ENCODE measurements at places on chromosomes 7 and 10. TPM values are rescaled to one million over a fixed set of nuclear protein-coding genes. Genes with fewer than 3 reads are reported as not detected.

DNA sequence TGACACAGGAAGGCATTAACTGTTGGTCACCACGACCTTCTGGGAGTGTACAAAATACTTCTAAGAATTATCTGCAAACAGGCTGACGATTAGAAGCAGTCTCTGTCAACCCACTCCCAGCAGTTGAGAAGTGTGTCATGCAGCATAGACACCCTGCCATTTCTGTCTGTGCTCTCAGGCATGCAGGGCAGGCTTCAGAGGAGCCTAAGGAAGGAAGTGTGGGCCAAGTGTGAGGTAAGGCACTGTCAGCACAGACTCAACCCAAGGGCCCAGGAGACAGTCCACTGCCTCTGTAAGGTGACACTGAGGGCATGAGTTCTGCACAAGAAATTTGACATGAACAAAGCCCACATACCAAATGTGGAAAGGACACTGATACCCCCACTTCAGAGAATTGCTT lies 109.0 kb upstream of the VIPR2 start:
- DNase-seq: no peak

DNA sequence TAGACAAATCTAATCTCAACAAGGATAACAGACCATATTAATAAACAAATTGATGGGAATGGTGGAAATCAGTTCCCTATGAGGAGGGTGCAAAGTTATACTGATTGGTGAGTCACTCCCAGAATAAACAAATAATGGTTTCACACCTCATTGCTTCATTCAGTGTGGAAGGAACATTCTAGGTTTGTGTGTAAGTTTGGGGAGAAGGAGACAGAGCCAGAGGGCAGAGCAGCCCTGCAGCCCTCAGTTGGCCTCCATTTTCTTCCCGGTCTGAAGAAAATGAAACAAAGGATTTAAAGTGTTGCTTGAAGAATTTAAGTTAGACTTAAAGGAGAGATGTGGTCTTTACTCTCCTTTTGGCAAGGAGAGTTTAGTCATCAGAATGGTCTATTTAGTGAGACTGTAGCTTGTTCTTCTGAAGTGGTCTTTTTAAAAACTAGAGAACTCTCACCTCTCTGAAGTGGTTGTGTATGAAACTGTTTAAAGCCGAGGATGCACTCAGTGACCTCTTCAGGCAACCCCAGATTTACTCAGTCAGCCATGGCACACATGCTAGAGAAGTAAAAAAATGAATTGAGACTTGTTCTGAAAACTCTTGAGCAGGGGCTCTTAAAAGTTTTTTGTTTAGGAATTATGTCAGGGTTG lies 27.2 kb downstream of the IKZF1 start:
- peak; percentile 69 for DNase-seq

DNA sequence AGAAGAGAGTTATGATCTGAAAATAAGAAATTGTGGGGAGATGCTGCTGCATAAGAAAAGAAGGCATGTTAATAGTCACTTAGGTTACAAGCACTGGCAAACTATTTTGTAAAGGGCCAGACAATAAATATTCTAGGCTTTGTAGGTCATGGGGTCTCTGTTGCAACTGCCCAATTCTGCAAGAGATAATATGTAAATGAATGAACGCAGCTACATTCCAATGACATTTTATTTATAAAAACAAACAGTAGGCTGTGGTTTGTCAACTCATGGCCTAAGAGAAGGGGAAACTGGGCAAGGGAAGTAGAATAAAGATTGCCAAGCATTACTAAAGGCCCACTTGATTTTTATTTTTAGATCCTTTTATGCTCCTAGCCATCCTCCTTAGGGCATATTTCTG lies 133.1 kb downstream of the RAPGEF5 start:
- no peak for DNase-seq

GRCh38 chr10:26781797-26782196 lies 79.0 kb downstream of the ABI1 start:
- peak; percentile 47 for DNase-seq

PALS2 gene
- total RNA-seq: 20.8 TPM

CLDN4 gene
- total RNA-seq: 0.16 TPM

DNA sequence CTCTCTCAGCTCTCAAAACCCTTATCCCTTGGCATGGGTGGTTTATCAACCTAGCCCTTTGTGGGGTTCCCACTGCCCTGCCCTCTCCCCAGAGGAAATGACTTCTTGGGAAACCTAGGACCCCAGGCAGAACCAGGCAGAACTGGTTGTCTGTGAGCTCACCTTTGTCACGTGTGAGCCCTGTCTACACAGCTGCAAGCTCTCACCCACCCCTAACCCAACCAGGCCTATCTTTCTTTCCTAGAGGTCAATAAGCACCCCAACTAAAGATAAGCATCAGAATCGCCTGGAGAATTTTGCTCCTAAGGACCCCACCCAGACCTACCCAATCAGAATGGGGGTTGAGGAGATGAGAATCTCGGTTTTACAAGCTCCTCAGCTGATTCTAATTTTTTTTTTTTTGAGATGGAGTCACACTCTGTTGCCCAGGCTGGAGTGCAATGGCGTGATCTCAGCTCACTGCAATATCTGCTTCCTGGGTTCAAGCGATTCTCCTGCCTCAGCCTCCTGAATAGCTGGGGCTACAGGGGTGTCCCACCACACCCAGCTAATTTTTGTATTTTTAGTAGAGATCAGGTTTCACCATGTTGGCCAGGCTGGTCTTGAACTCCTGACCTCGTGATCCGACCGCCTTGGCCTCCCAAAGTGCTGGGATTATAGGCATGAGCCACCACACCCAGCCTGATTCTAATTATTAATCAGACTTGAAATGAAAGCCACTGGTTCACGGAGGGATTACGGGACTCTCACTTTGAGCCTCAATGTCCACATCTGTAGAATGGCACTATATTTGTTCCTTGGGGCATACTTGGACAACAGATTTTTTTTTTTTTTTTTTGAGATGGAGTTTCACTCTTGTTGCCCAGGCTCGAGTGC lies 7.5 kb upstream of the DDIT4 start:
- no peak for DNase-seq

COL17A1 gene
- not detected for total RNA-seq

DNA sequence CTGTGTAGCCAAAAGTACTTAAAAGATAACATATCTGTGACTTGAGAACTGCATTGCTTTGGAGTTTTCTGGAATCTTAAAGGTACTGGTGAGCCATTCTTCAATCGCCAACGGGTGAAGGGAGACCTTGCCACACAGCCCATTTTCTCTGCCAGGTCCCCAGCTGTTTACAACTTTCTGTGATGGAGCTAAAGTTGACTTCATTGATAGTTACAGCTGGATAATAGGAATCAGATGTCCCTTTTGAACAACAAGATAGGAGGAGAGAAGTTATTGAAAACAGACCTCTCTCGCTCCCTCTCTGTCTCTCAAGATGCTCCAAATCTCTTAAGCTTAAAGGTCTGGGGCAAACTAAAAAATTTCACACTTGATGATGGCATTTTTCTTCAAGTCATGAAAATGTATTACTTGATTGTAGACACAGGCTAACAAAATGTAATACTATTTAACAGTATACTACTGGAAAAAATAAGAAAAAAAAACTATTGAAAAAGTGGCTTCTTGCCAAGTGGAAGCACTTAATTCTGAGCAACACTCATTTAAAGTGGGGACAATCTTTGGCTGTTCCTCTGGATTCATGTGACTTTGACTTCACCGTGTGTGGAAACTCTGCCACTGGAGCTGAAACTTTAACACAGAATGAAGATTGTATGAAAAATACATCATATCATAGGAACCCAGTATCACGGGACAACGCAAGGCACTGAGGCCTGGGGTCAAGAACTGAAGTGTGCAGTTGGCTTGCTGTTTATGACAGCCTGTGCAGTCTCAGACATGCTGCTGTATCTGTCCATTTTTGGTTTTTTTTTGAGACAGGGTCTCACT lies 78.4 kb upstream of the AFAP1L2 start:
- DNase-seq: no peak

- DNase-seq: no peak
These were observed 176.1 kb downstream of the SGMS1 start for GRCh38 chr10:50447691-50448090.

SERPINE1 gene
- total RNA-seq: 0.05 TPM

DNA sequence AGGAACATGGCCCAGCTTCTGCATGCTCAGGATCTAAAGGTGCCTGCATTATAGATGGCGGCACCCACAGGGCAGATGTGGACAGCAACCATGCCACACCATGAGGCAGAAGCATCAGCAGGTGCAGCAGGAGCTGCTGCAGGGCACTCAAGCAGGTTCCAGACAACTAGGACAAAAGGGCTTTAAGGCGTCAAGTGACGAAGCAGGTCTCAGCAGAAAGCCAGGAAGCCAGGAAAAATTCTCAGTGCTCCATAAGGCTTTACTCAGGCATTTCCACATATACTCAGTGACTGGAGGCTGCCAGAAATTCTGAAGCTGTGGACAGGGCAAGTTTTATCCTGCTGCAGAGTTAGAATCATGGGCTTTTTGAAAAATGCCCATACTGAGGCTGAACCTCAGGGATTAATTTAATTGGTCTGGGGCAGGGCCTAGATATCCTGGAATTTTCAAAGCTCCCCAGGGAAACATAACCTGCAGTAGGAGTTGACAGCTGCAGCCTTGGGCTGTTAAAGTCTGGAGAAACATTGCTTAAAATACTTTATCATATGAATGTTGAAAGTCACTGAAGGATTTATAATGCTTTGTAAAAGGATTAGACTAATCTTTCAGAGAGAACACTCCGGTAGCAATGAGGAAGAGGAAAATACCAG lies 68.1 kb upstream of the RNF148 start:
- DNase-seq: no peak

DNA sequence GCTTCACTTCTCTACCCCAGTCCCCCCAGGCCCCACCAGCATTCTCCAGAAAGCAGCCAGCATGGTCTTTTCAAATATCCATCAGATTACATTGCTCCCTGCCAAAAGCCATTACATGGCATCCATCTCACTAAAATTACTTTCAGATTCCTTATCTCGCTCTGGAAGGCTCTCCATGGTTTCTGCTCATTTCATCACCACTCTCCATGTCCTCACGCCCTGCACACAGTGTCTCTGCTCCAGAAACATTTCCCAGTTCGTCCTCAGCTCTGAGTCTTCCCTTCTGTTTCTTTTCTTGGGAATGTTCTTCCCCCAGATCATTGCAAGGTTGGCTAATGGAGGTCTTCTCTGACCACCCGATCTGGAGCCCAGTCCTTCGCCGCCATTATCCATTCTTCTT lies 499.1 kb downstream of the KCNMA1 start:
- DNase-seq: no peak

ABCA13 gene
- total RNA-seq: not detected

DNA sequence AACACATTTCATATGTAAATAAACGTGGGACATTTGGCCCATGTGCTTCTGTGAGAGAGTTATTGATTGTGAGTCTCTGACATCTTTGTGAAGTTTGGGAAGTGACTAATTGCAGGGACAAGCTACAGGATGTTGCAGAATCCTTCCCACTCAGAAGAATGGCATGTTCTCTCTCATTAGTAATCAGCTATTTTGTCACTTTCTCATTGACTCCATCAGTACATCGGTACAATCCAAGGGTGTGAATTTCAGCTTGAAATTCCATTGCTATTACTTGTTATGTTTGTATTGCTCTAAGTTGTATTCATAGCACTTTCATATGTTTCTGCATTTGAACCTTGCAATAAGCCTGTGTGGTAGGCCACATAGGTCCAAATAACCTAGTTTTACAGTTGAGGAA lies 100.0 kb upstream of the KCNMA1 start:
- DNase-seq: no peak

- no peak for DNase-seq
These were observed 866.3 kb downstream of the ANKRD7 start for GRCh38 chr7:119090851-119091250.

- DNase-seq: no peak
These were observed 327.4 kb downstream of the SORCS1 start for GRCh38 chr10:106836933-106837663.

DNA sequence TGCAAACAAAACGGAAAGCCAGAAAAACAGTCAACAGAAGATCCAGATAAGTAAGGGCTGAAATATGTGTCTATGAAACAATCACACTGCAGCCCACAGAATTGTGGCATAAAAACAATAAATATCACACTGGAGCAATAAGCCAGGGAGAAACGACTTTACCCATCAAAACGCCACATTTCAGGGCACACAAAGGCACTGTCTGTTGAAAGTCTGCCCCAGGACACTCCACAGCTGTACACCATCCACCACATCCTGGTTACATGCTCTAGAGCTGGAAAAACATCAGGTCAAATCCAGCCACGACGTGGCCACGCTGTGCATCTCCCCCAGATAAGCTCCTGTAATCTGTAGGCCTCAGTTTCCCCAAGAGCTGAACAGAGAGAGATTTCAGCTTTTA lies 88.7 kb downstream of the COBL start:
- no peak for DNase-seq

SFRP5 gene
- total RNA-seq: not detected

DNA sequence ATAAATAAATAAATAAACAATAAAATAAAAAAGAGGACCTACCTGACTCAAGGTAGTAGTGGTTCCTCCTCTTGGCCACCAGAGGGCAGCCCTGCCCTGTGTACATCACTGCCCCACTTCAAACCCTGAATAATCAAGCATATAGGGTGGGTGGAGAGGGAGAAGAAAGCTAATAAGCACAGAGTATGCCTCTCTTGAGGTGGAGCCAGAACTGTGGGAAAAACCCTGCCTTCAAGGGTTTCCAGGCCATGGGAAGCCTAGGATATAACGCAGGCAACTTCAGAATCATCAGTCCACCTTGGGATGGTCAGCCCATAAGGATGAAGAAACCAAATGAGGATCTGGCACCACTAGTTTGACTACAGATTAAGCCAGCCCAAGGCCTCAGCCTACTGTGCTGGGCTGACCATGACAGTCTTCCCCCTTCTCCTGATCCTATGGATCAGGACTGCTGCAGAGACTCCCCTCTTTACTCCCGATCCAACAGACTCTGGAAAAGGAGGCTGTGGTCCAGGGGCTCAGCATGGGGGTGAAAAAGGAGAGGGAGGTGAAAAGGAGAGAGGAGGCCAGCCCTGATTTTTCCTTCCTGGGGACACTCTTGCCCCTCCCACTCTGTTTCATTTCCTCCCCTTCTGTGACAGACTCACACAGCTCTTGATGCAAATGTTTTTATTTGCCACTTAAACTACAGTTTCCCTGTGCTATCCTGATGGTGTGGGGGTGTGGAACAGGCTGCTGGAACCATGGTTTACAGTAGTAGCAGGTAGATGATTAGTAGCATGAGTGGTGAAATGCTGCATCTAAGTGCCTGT lies 10.1 kb downstream of the AVPI1 start:
- DNase-seq: peak; percentile 64

DNA sequence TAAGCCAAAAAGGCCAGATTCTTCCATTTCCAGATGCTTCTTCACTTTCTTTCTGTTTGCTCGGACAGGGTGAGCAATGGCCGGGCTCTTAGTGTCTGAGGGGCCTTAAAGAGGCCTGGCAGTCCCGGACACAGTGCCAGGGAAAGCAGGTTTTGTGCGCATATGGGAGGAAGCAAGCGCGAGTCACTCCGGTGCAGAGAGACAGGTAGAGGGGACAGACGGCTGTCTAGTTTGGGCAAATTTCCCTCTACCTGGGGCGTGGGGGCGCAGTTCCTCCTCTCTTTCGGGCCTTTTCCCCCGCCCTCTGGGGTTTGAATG lies 4.7 kb downstream of the NEUROD6 start:
- no peak for DNase-seq

DNA sequence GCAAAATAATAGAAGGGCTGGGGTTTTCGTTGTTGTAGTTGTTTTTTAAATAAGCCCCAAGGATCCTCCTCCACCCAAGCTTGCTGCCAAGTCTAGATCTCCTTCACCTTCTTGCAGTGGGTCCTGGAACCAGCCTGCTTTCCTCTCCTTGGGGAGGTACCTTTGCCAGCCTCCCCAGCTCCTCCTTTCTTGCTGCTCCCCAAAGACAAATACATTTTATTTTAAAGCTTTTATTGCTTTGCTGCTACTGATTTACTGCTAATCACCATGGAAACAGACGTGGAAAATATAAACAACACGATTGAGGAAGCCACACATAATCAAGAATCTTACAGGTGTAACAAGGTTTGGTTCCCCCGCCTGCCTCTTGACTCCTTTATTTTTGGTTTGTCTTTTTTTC lies 17.4 kb upstream of the SLF2 start:
- DNase-seq: no peak

Data from activated CD4-positive, alpha-beta T cell treated with anti-CD3 and anti-CD28 coated beads for 36 hours (primary cell).